ENCODE measurements at places on chromosomes 16 and 17.

GRCh38 chr16:8239443-8239842 lies 350.9 kb downstream of the TMEM114 start:
- no peaks in the 10 kb centered on the region for H3K27me3 ChIP-seq
- no peaks in the 10 kb centered on the region for H3K36me3 ChIP-seq

- no peak overlapping the region for H3K27ac ChIP-seq
- H3K27me3 ChIP-seq = no peaks in the 10 kb centered on the region
- no peak for DNase-seq
- no peaks in the 10 kb centered on the region for H3K4me1 ChIP-seq
Observed at GRCh38 chr17:40433551-40434415, 9.5 kb upstream of the IGFBP4 start.

- H3K27me3 ChIP-seq = no peaks in the 10 kb centered on the region
- H3K36me3 ChIP-seq = no peaks in the 10 kb centered on the region
- no peak for DNase-seq
- H3K27ac ChIP-seq = no peak overlapping the region
- no peak overlapping the region for H3K4me3 ChIP-seq
- no peaks in the 10 kb centered on the region for H3K4me1 ChIP-seq
Observed at GRCh38 chr17:29682054-29682453, 59.3 kb upstream of the CORO6 start.

DNA sequence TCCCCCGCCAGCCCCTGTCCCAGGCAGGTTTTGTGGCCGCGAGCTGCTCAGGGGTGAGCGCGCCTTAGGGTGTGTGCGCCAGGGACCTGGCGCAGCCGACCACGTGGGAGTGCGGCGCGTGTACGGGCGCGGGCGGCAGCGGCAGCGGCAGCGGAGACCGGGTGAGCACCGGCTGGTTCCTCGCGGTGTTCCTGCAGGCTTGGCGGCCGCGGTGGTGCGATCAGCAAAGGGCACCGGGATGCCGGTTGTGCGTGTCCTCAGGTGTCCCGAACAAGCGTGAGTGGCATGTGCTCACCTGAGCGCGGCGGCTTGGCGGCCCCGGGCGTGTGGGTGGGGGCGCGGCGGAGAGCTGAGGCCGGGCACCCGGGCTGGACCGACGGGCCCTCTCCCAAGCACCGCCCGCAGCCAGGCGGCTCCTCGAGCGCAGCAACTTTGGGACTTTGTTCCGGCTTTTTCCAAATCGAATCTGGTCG lies 381 bp upstream of the HSD11B2 start:
- H3K4me1 ChIP-seq = peaks cover 35% of the 10 kb centered on the region
- DNase-seq = no peak
- peak overlapping the region; percentile 1 for H3K4me3 ChIP-seq
- H3K27me3 ChIP-seq = no peaks in the 10 kb centered on the region
- no peaks in the 10 kb centered on the region for H3K36me3 ChIP-seq

GRCh38 chr17:45123930-45124796 lies 8.2 kb downstream of the PLCD3 start:
- no peak overlapping the region for H3K27ac ChIP-seq
- DNase-seq = peak; percentile 43
- no peak overlapping the region for H3K4me3 ChIP-seq
- H3K27me3 ChIP-seq = no peaks in the 10 kb centered on the region
- peaks cover 13% of the 10 kb centered on the region for H3K4me1 ChIP-seq
- no peaks in the 10 kb centered on the region for H3K36me3 ChIP-seq
